ENCODE measurements at places on chromosomes 7 and 10.

DNA sequence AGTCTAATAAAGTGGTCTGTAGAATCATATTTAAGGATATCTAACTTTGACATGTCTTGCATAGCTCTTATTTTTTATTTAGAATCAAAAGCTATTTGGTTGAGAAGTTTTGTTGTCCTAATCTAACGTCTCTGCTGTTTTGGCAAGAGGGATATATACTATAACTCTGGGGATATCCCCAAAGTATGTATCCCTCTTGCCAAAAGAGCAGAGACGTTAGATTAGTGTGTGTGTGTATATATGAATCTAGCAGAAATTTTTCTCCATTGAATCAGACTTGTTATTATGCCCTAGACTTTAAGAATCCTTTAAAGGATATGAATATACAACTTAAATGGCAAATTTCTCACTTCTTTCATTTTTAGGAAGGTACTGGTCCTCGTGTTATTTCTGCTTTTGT, 9.6 kb downstream of the SMC3 start:
- DNase-seq: no peak

DNA sequence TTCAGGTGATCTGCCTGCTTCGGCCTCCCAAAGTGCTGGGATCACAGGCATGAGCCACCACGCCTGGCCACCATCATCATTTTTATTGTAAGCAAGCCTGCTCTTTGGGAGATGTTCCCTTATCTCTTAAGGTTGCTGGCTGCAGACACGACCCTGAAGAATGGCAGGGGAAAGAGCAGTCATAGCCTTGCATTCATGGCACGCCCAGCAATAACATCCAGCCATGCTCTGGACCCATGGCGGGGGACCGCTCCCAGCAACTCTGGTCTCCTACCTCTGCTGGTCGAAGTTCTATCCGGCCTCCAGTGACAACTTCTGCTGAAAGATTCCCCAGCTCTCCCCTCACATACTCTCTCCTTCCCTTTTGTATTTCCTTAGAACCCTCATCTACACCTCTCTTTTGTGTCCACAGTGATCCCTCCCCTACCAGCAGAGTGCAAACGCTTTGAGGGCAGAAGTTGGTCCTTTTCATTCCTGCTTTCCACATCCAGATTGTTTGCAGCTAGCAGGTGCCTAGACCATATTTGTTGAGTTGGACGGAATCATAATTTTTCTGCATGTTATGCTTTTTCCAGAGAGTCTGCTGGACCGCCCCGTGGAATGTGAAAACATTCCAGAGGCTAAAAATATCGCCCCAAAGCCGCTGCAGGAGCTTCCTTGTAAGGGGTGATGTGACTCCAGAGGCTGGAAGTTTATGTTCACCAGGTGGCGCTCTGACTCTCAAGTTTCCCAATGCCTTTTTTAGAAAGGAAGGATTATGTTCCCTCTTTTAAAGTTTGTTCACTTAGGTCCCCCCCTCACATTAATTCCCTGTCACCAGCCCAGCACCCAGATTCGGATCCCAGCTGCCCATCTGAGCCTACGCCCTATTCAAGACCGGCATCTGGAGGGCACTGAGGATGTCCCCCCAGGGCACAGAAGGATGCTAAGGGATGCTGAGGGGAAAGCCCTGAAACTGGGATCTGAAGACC, 4.3 kb upstream of the MARVELD1 start:
- peak; percentile 70 for DNase-seq

- DNase-seq: no peak
Observed at GRCh38 chr10:63384001-63384400, 81.8 kb downstream of the JMJD1C start.

DNA sequence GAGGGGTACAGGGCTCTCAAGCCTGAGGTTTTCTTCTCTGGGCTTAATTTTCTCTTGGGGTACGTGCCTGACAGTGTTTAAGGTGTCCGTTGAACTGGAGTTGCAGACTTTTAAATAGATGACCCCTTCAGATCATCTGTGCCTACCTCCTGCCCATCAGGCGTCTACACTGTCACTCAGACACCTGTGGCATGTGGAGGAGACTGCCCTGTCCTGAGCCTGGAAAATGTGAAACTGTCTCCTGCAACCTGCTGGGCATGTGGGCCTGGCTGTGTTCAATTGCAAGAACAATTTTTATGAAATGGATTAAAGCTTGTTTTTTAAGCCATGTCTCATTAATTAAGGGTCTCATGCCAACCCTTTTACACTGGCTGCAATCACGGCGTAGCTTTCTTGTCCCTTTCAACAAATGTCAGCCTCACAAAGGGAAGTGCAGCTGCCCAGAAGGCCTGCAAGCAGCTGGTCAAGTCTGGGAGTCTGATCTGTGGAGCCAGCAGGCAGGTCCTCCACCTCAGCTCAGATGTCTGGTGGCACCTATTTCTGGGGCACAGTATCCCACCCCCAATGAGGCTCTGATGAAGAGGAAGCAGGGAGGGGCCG, 8.8 kb downstream of the ATP5MF start:
- no peak for DNase-seq

DNA sequence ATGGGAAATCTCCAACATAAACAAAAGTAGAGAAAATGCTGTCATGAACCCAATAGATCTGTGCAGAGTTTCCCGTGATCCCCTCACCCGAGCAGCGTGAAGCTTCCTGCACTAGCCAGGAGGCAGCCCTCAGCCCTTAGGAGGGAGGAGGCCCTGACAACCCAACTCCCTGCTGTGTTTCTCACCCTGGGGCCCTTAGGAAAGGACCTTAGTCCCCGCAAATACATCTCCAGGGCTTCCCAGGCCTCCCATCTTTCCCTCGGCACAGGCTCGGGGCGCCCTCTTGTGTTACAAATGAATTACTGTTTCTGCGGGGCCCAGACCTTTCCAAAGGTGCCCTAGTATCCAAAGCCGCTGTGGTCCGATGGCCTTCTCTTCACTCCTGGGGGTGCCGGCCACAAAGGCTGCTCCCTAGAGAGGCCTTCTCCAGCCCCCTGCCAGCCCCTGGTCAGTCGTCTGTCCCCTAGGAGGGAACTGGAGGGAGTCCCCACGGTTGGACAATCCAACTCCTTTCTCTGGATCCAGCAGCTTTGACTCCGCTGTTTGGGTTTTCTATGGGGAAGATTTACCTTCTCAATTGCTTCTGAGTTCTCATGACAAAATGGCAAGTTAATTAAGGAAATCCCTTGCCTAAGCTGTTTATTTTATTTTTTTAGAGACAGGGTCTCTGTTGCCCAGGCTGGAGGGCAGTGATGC, 49.9 kb upstream of the SH2B2 start:
- no peak for DNase-seq

- no peak for DNase-seq
Observed at GRCh38 chr10:90919683-90920574, 958 bp downstream of the ANKRD1 start.

DNA sequence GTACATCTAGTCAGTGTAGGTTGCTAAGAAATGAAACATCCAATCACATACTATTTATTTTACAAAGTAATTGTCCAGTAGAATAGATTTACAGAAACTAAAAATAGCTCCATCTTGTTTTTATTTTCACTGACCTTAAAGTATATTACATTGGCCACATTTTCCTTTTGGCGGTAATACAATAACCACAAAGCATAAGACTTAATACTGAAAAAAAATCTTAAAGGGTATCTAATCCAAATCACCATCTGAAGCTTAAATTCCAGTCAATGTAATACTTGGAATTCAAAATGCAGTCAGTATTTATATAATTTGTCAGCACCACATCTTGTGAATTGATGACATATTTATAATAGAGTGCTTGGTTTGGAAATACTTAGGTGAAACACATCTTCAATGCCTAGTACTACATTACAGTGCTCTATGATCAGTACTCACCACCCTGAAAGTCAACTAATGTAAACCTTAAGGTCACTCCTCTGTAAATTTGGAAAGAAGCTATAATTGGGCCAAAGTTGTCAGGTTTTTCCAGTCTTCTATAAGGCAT, 8.9 kb downstream of the ANKMY2 start:
- DNase-seq: no peak

- peak; percentile 79 for DNase-seq
Observed at GRCh38 chr7:89232-90019, 102.9 kb upstream of the FAM20C start.

- DNase-seq: no peak
Observed at GRCh38 chr7:38330861-38331621, 57.6 kb upstream of the TARP start.

DNA sequence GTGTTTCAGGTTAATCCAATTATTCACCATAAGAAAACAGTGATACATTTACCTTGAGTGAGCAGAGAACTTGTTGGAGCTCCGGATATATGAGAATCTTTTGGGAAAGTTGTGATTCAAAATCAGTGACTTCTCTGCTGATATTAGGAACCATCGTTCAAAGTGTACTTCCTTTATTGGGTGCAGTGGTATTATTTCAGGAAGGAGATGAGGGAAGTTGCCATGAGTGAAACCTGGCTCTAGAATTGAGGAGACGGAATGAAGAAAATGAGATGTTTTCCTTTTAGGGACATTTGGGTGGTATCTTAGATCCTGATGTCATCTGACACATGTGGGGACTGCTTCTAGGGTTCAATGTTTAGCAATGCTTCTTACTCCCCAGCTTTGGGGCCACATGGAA, 343.9 kb downstream of the ABCA13 start:
- no peak for DNase-seq

GRCh38 chr7:141575164-141575563, 24.0 kb downstream of the AGK start:
- DNase-seq: no peak

DNA sequence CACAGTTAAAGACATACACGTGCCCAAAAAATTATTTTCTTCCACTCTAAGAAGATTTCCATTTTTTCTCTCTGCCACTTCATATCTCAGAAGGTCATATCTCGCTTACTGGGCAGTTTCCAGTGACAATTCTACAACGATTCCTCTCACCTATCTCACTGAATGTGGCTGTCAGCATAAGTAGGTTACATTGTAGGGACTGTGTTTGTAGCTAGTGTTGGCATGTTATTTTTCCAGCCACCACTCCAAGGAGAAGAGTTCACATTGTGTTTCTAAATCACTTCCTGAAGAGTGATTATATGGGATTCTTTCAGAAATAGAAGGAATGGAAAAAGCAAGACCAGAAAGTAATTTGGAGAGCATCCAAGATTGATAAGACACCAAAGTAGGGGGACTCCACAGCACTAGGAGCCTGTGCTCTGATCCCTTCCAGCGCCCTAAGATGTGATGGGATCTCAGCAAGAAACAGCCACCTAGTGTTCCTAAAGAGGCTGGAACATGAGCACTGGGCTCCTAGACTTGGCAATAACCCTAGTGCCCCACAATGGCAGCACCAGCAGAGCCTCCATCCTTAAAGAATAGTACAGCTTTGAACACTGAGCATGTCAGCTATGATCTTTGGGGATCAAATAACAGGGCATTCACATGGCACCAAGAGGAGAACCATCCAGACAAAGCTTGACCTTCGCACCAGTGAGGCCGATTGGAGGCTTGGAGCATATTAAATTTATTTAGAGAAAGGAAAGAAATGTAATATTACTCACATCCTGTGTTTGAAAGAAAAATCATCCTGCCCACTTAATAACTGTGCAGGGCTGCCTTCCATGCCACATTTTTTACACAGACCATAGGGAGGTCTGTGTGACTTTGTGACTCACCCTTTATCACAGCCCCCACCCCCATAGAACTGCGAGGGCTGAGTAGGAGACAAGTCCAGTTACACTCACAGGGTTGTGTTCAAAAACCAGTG, 51.8 kb downstream of the CAV1 start:
- DNase-seq: peak; percentile 82

- DNase-seq: no peak
Observed at GRCh38 chr7:23333671-23334246, 34.6 kb downstream of the MALSU1 start.

DNA sequence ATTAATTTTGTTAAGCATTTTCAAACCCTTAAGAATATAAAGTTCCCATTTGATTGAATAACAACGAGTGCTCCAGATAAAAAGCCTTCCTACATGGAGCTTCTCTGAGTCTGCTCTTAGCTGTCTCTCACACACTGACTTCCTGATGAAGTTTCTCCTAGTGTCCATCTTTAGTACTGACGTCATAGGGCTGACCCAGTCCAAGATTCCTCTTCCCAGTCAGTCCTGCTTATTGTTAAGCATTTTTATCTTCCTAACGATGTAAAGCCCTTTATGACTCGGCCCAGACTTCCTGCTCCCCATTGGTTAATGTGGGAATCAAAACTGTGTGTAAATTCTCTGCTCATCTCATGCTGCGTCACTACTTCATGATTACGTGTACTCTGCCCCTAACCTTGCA, 398.8 kb downstream of the TFEC start:
- DNase-seq: no peak

GRCh38 chr10:116866987-116867595, 17.8 kb downstream of the ENO4 start:
- no peak for DNase-seq

DNA sequence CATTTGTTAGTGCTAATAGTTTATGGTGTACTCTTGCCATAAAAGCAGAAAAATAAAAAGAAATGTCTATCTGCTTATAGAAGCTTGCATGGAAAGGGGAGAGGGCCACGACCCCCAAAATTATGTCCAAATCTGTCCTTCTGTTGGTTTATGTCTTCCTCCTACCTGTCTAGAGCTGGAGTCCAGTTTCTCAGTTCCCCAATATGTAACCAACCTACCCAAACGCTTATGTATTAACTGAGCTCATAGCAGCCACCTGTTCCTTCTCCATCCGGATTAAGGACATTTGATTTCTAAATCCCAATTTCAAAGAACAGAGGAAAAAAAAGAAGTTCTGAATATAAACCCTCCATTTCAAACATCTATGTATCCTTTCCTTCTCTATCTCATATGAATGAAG, 30.3 kb upstream of the TPK1 start:
- DNase-seq: no peak

DNA sequence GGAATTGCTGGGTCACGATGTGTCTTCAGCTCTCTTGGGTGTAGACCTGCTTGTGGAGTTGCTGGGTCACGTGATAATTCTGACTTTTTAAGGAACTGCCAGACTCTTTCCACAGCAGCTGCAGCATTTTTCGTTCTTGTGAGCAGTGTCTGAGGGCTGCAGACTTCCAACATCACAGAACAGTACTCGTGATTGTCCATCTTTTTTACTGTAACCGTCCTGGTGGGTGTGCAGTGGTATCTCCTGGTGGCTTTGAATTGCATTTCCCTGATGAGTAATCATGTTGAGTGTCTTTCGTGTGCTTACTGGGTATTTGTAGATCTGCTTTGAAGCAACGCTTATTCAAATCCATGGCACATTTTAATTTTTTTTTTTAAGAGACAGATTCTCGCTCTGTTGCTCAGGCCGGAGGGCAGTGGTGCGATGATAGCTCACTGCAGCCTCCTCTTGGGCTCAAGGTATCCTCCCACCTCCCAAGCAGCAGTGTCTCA, 22.7 kb downstream of the INPP5A start:
- DNase-seq: no peak

DNA sequence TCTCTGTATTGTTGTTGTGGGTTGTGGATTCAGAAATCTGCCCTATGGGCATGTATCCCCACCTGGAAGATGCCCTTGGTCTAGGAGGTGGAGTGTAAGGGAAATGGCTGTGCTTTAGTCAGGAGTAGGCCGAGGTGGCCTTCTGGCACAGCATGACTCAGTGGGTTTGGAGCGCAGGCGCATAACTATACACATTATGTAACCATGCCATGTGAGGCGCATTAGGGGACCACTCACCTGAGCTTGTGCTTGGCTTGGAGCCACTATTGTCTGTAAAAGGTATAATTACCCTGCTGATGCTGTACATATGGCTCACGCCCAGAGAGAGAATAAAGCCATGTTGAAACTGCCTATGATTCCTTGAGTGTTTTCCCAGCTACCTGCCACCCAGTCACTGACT, 20.6 kb upstream of the ADAMTS14 start:
- no peak for DNase-seq
